Activated CD4-positive, alpha-beta T cell treated with anti-CD3 and anti-CD28 coated beads for 36 hours (primary cell): ENCODE measurements at places on chromosomes 2 and 18. TPM values are rescaled to one million over a fixed set of nuclear protein-coding genes. Genes with fewer than 3 reads are reported as not detected.
A peak's percentile ranks its signal among the peaks of the same experiment; 100 is the strongest.

DNA sequence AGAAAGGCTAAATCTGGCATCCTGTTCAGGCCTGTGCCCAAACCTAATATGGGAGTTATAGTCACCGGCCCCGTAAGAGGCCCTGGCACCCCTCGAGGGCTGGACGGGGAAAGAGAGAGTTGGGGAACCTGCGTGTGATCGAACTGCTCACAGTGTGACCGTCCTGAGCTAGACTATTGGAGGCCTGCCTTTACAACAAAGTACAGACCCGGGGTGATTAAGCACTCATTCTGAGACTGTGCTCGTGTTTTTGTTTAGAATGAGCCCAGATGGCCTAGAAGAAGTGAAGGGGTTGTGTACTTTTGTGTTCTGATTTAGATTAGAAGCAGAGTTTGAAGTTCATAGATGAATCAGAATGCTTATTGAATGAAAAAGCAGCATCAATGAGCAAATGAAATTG, 115.3 kb downstream of the ACOXL start:
- peaks cover 69% of the 10 kb centered on the region for H3K4me1 ChIP-seq
- H3K4me3 ChIP-seq, result no peak overlapping the region
- peaks cover 35% of the 10 kb centered on the region for H3K27me3 ChIP-seq

DNA sequence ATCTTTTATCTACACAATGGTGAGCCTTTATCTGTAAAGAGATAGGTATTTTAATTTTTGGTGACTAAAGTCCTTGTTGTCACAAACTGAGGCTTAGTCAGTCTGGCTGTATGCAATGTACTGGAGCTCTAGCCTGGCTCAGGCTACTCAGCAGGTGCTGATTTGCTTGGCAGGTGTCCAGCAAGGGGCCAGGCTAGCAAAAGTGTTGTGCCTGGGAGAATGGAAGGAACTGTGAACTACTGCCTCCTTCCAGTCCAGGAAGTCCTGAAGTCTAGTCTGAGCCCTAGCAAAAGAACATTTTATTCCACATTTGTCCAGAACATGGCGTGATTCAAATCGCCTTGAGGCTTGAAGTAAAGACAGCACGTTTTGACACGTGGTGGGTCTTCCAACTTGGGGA, 260.5 kb downstream of the CCDC85A start:
- no peak for DNase-seq
- no peak overlapping the region for H3K4me3 ChIP-seq
- H3K27ac ChIP-seq, result no peak overlapping the region
- no peaks in the 10 kb centered on the region for H3K27me3 ChIP-seq

GRCh38 chr2:241851325-241852115, 7.2 kb downstream of the PDCD1 start:
- DNase-seq, result no peak
- peaks cover 14% of the 10 kb centered on the region for H3K36me3 ChIP-seq
- H3K27ac ChIP-seq, result no peak overlapping the region
- H3K27me3 ChIP-seq, result no peaks in the 10 kb centered on the region
- H3K4me3 ChIP-seq, result no peak overlapping the region

GRCh38 chr2:113974727-113975126, 84.8 kb downstream of the ACTR3 start:
- no peak overlapping the region for H3K4me3 ChIP-seq
- no peak for DNase-seq
- no peaks in the 10 kb centered on the region for H3K27me3 ChIP-seq
- H3K36me3 ChIP-seq, result peaks cover 3% of the 10 kb centered on the region
- H3K4me1 ChIP-seq, result peaks cover 24% of the 10 kb centered on the region

DNA sequence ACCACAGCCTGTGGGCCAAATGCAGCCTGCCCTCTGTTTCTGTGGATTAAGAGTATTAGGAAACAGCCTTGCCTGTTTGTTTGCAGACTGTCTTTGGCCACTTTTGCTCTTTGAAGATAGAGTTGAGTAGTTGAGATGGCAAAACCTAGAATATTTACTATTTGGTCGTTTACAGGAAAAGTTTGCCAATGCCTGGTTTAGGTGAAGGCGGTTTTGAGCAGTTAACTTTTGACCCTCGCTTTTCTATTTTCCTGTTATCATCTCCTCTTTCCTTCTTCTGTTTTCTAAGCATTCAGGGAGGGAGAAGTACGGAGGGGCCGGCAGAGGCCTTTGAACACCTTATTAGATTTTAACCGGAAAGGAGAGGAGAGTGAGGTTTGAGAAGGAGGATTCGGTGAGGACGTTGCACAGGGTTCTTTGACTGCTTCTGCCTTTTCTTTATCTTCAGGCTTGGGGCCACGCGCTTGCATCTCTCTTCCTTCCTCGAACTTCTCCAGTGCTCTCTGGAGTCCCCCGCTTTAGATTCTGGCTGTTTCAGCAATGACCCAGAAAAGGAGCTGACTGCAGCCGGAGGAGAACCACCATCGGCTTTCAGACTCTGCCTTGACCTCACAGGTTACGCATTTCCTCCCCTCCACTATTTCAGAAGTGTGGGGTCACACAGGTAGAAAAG, 39.2 kb downstream of the IL1R2 start:
- no peak for DNase-seq
- no peak overlapping the region for H3K27ac ChIP-seq
- H3K4me3 ChIP-seq, result no peak overlapping the region
- peaks cover 61% of the 10 kb centered on the region for H3K4me1 ChIP-seq
- peaks cover 19% of the 10 kb centered on the region for H3K36me3 ChIP-seq
- H3K27me3 ChIP-seq, result no peaks in the 10 kb centered on the region

- H3K4me3 ChIP-seq, result peak within 1 kb of the TSS; percentile 72
- H3K36me3 ChIP-seq, result no peaks in the 10 kb centered on the region
- H3K27me3 ChIP-seq, result no peaks in the 10 kb centered on the region
Observed at GRCh38 chr18:26133652-26134051, at the start of gene PSMA8. PSMA8 (plus strand) TSS chr18:26133869; CDS start chr18:26133966, 97 bp downstream.

DNA sequence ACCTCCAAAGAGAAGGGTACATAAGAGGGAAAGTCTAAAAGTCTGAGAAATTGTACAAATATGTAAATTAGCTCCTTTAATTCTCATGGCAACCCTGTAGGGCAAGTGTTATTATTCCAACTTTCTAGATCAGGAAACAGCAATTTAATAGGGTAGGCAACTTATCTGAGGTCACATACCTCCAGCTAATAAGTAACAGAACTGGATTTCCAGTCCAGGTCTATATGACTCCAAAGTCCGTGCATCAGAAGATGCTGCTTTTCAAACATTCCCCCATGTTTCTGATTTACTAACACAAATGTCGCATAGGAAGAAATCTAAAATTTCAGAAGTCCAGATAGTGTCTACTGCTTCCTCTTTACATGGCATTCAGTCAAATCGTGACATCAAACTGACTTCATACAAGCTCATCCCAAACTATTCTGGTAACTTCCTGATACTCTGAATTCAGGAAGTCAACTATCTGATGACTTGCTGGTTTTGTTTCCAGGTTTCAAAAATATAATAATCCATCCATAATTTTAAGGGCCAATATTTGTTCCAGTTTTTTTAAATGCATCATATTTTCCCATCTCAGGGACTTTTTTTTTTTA, 419.3 kb upstream of the ACVR2A start:
- no peak for DNase-seq
- no peak overlapping the region for H3K4me3 ChIP-seq
- H3K27ac ChIP-seq, result no peak overlapping the region
- H3K36me3 ChIP-seq, result no peaks in the 10 kb centered on the region
- H3K27me3 ChIP-seq, result no peaks in the 10 kb centered on the region

- no peaks in the 10 kb centered on the region for H3K4me1 ChIP-seq
- no peak overlapping the region for H3K27ac ChIP-seq
- H3K4me3 ChIP-seq, result no peak overlapping the region
- no peak for DNase-seq
- H3K36me3 ChIP-seq, result no peaks in the 10 kb centered on the region
Observed at GRCh38 chr2:16141641-16141921, 201.2 kb downstream of the MYCN start.

GRCh38 chr2:257429-257828, 6.4 kb downstream of the SH3YL1 start:
- H3K27me3 ChIP-seq, result no peaks in the 10 kb centered on the region
- H3K27ac ChIP-seq, result no peak overlapping the region
- peaks cover 24% of the 10 kb centered on the region for H3K36me3 ChIP-seq
- peaks cover 5% of the 10 kb centered on the region for H3K4me1 ChIP-seq

DNA sequence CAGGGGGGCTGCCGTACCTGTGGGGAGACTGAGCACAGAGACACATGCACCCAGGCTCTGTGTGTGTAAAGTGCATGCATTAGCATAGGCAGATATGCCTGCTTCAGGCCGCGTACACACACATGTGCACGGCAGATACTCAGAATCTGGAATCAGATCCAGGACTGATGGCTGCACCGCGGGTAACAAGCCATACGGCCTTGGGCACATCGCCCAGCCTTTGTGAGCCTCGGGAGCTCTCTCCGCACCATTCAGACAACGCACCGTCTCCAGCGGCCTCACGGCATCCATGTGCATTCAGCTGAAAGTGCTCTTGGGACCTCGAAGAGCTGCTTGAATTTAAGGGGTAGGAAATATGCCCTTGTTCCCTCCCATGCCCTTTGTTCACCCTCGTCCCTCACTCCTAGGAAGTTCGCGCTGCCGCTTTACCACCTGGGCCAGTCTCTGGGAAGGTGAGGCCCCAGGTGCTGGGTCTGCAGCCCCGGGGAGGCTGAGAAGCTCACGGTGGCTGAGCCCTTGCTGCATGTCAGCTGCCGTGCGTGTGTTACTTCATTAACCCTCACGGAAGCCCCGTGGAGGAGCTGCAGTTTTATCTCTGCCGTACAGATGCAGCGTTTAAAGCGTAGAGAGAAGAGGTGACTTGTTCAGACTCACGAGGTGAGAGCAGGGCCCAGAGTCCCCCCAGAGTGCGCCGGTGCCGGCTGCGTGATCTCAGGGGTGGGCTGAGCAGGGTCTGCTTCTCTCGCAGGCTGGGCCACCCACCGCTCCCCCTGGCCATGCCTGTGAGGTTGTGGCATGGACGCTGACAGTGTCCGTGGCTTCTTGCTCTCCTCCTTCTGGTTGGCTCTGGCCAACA, 377.7 kb upstream of the MYT1L start:
- no peak for DNase-seq
- H3K27ac ChIP-seq, result no peak overlapping the region
- peaks cover 18% of the 10 kb centered on the region for H3K4me1 ChIP-seq
- H3K4me3 ChIP-seq, result no peak overlapping the region
- H3K27me3 ChIP-seq, result no peaks in the 10 kb centered on the region

DNA sequence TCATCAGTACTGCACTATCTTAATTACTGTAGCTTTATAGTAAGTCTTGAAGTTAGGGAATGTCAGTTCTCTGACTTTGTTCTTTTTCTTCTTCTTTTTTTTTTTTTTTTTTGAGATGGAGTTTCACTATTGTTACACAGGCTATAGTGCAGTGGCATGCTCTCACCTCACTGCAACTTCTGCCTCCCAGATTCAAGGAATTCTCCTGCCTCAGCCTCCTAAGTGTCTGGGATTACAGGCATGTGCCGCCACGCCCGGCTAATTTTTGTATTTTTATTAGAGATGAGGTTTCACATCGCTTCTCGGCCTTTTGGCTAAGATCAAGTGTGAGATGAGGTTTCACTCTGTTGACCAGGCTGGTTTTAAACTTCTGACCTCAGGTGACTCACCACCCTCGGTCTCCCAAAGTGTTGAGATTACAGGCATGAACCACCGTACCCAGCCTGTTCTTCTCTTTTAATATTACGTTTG, 41.9 kb upstream of the TANC1 start:
- H3K27me3 ChIP-seq, result peaks cover 2% of the 10 kb centered on the region
- H3K4me1 ChIP-seq, result no peaks in the 10 kb centered on the region
- H3K27ac ChIP-seq, result no peak overlapping the region
- DNase-seq, result no peak
- no peaks in the 10 kb centered on the region for H3K36me3 ChIP-seq
- H3K4me3 ChIP-seq, result no peak overlapping the region

DNA sequence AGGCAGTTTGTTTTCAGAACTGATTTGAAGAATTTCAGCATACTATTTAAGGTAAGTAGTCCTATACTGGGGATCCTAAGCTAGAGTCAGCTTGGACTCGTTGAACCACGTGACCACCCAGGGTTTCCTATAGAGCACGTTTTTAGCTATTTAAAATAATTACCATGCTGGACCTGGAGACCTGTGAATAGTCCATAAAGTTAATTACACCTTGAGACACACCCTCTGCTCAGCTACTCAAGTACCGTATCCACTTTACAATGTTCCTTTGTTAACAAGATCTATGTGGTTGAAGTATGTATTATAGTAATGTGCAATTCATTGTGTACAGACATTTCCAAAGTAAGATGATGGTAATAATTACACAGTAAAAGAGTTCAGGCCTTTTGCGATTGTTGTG, 67.6 kb downstream of the CRIM1 start:
- DNase-seq, result no peak
- H3K27ac ChIP-seq, result no peak overlapping the region
- H3K27me3 ChIP-seq, result no peaks in the 10 kb centered on the region
- H3K36me3 ChIP-seq, result no peaks in the 10 kb centered on the region
- no peak overlapping the region for H3K4me3 ChIP-seq

GRCh38 chr2:72090271-72090720, 57.4 kb downstream of the CYP26B1 start:
- H3K27me3 ChIP-seq, result peaks cover 1% of the 10 kb centered on the region
- no peak overlapping the region for H3K27ac ChIP-seq
- H3K4me3 ChIP-seq, result no peak overlapping the region

- H3K27me3 ChIP-seq, result peaks cover 8% of the 10 kb centered on the region
- DNase-seq, result no peak
- H3K4me3 ChIP-seq, result no peak overlapping the region
- no peak overlapping the region for H3K27ac ChIP-seq
- no peaks in the 10 kb centered on the region for H3K36me3 ChIP-seq
Observed at GRCh38 chr2:98909317-98910211, 26.5 kb downstream of the CRACDL start.

DNA sequence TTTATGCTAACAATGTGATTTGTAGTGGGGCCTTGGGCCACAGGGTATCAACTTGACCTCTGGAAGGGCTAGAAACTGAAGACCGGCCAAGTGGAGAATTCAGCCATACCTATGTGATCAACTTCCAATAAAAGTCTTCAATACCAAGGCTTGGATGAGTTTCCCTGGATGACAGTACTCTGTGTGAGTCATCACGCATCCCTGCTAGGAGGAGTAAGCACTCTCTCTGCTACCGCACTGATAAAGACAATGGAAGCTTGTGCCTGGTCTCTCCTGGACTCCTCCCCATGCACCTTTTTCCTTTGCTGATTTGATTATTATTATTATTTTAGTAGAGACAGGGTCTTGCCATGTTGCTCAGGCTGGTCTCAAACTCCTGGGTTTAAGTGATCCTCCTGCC, 58.1 kb downstream of the SKA1 start:
- H3K4me3 ChIP-seq, result no peak overlapping the region
- H3K4me1 ChIP-seq, result no peaks in the 10 kb centered on the region
- H3K36me3 ChIP-seq, result no peaks in the 10 kb centered on the region

DNA sequence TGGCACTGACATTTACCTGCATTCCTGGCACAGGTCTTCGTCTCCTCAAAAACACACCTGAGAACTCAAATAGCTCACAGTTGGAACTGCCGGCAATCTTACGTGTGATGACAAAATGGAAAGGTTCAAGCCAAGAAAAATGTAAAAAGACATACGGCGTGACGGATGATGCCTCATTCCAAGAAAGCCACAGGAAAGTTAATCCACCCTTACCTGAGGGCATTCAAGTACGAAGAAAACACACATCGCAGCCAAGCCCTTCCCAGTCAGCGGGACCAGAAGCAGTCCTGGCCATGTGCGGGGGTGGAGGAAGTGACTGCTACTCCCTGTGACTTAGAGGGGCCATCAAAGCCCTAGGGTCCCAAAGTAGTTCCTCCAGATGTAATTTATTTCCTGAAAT, 986.3 kb upstream of the CELF4 start:
- H3K27ac ChIP-seq, result no peak overlapping the region
- no peaks in the 10 kb centered on the region for H3K27me3 ChIP-seq
- no peak for DNase-seq
- no peaks in the 10 kb centered on the region for H3K4me1 ChIP-seq
- H3K36me3 ChIP-seq, result no peaks in the 10 kb centered on the region

The CDCA7 gene
- 88.2 TPM for total RNA-seq

The STON1 gene
- 0.97 TPM for total RNA-seq

The KCNJ13 gene
- not detected for total RNA-seq

The CFC1 gene
- not detected for total RNA-seq

The KCNG2 gene
- total RNA-seq, result not detected

The SERPINB2 gene
- total RNA-seq, result not detected

The SP5 gene
- total RNA-seq, result not detected

The GBX2 gene
- total RNA-seq, result not detected

The RNF149 gene
- 23.4 TPM for total RNA-seq

The TYW5 gene
- total RNA-seq, result 9.6 TPM
